GM12891 (cell line): ENCODE measurements at places on chromosomes 3 and 15.

GRCh38 chr3:47824541-47825473, 21.9 kb downstream of the DHX30 start:
- peak; percentile 96 for DNase-seq

GRCh38 chr15:58243070-58243469, 104.9 kb downstream of the AQP9 start:
- no peak for DNase-seq

DNA sequence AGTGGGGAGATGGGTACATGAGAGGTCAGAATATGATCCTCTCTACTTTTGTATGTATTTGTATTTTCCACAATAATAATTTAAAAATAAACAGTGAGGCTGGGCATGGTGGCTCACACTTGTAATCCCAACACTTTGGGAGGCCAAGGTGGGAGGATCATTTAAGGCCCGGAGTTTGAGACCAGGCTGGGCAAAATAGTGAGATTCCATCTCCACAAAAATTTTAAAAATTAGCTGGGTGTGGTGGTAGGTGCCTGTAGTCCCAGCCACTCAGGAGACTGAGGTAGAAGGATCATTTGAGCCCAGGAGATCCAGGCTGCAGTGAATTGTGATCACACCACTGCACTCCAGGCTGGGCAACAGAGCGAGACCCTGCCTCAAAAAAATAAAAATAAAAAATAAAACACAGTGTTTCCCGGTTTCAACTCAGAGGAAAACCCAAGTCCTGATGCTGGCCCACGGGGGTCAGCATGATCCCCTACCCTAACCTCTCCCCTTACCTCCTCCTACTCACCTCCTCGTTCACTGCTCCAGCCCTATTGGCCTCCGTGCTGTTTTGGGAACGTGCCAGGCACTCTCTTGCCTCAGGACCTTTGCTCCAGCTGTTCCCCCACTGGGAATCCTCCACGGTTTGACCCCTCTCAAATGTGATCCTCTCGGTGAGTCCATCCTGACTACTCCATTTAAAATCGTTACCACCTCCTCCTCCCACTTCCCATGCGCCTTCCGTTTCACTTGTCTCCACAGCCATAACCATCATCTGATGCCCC, 2.9 kb upstream of the KLHL40 start:
- no peak for DNase-seq

- DNase-seq, result no peak
Measured at GRCh38 chr15:55649058-55649423, 60.9 kb upstream of the PYGO1 start.

GRCh38 chr15:40949756-40950207, 3.5 kb upstream of the CHAC1 start:
- DNase-seq, result no peak
